Stimulated activated CD8-positive, alpha-beta memory T cell treated with anti-CD3 and anti-CD28 coated beads, Interleukin-4, amount 100 ng/mL, for 1 hour (primary cell): ENCODE measurements at places on chromosomes 2 and 18.

GRCh38 chr2:6164986-6165747 lies 473.0 kb downstream of the SOX11 start:
- DNase-seq = no peak

DNA sequence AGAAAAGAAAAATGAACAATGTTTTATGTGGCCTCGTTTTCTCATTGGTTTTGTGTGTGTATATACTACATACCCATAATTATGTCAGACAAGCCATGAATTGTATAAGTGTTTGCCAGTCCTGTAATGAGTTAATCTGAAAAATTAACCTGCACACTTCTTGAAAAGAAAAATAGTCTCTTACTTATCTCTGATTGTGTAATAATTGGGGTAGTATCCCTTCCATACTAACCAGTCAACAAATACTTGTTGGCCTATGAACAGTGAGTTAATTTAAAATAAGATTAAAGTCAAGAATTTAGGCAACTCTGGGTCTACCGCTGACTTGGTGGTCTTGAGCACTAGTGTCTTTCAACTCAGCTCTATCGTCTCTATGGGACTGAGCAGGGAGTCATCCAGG lies 48.8 kb downstream of the ACVR1 start:
- DNase-seq = no peak

DNA sequence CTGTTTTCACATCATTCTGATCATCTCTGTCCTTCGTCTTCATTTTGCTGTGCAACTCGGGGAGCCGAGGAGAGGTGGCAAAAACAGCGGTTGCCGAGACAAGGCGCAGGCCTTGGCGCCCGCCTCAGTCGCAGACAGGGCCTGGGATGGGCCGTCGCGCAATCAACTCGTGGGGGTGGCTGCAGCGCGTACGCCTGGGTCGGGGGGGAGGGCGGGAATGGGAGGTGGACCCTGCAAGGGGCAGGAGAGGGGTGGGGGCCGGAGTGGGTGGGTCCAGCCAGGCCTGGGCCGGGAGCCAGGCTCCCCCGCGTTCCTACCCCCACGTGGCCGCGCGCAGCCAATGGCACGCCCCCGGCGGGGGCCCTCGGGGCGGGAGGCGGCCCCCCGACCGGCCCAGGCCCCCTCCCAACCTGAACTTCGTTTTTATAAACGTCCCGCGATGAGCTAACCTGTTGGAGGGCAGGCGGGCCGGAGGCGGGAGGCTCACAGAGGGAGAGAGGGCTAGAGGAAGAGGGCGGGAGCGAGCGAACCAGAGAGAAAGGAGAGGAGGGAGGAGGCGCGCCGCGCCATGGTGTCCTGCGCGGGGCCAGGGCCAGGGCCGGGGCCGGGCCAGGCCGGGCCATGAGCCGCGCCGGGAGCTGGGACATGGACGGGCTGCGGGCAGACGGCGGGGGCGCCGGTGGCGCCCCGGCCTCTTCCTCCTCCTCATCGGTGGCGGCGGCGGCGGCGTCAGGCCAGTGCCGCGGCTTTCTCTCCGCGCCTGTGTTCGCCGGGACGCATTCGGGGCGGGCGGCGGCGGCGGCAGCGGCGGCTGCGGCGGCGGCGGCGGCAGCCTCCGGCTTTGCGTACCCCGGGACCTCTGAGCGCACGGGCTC lies at the start of gene HOXD13:
HOXD13 (plus strand) TSS at position 452 of the 875 bp plus-strand sequence; CDS start at position 622, 170 bp downstream.
- no peak for DNase-seq

DNA sequence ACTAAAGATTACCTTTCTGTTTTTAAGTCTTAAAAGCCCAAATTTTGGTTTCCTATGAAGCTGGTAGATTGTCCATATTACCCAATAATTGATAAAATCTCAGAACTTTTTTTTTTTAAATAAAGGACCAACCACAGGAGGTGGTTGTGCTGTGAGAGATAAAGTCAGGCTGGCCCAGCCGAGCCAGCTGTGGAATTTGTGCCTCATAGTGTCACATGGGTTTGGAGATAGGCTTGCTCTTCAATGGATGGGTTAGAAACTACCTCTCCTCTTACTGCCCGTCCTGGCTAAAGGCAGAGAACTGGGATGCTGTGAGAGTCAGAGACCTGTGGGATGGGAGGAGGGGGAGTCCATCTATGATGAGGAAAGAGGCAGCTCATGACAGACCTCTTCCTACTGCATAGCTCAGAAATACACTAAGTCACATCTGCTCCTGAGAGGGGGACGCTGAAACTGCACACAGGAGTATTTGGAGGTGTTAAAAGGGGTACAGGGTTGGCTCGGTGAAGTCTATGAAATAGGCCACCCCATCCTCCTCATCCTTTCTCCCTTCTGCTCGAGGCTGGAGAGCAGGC lies 99.7 kb upstream of the MGAT4A start:
- DNase-seq = no peak

GRCh38 chr2:230666885-230667712 lies 45.5 kb upstream of the CAB39 start:
- no peak for DNase-seq

- DNase-seq = no peak
Observed at GRCh38 chr2:181623159-181623558, 33.7 kb downstream of the CERKL start.

GRCh38 chr2:233793465-233794127 lies 15.5 kb downstream of the MROH2A start:
- DNase-seq = no peak

DNA sequence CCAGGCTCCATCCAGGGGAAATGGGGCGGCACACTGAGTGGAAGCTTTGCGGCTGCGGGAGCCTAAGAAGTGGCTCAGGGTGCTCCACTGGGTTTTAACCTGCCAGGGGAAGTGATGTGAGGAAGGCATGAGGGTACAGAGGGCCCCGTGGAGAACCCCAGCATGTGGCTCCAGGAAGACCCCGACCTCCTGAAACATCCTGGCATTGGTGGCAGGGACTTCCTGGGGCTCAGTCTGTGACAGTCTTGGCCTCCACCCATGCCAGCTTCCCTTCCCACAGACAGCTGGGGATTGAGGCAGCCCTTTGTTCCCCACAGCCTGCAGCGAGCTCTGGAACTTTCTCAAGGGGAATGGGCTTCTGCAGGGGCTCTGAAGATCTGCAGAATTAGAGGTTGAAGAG lies 146.6 kb downstream of the TNS1 start:
- DNase-seq = no peak
